ENCODE measurements at places on chromosomes 6 and 20. TPM values are rescaled to one million over a fixed set of nuclear protein-coding genes. Genes with fewer than 3 reads are reported as not detected.

CDSN gene
- total RNA-seq, result not detected

DNA sequence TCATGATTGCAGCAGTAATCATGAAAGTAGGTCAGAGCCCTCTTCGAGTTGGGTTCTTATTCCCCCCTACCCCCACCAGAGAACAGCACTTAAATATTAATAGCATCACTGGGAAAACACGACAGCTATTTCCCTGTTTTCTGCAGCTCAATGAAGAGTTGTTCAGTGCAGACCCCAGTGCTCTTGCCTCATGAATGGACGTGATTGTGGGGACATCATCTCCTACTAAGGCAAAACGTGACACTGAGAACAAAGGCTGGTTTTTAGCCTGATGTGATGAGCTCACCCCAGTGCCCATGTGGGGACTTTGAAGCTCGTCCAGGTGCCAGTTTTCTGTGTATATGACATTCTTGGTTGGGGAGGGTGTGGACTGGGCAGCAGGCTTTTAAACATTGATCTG is 105.9 kb downstream of the SLC35F1 start:
- DNase-seq, result no peak

GRCh38 chr20:46142124-46142523 is 24.0 kb downstream of the CD40 start:
- DNase-seq, result no peak

GRCh38 chr6:35359744-35360348 is 17.5 kb downstream of the PPARD start:
- DNase-seq, result no peak

DNA sequence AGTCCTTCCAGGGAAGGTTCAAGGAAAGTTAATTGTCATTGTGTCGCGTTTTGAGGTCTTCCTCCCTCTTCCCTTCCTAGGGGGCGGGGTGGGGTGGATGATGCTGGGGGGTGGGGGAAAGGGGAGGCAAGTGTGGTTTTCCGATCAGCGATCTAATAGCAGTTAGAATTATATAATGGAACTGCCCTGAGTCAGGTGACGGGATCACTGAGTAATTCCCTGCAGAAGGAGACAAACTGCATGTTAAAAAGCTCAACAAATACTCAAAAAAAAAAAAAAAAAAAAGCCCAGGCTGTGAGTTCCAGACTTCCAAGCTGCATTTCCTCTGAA is 240.4 kb downstream of the PHACTR1 start:
- DNase-seq, result no peak

GRCh38 chr20:23995905-23996666 is 7.5 kb upstream of the GGTLC1 start:
- no peak for DNase-seq

DNA sequence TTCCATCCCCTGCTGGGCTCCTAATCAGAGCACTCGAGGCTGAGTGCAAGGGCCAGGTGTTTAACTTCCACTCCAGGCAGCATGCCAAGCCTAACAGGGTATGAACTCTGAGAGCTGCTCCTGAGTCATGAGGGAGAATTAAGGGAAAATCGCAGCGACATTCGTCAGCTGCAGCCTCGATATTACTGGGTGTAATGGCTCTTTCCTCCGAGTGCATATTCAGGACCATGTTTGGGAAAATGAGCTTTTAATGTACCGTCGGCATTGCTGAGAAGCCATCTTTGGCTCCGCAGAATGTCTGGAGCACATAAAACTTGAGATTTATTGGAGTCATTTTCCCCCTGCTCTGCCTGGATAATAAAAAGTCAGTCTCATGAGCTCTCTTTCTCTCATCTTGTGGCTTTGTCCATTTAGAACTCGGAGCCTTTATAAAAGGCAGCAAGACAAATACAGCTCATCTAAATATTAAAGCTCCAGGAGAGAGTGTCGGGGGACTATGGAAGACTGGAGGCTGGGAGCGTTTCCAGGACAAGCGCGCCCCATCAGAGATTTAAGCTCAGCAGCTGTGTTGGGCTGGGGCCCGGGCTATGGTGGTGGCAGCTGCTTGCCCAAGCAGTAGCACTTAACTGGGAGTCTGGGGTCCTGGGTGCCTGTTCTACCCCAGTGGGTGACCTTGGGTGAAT is 103.7 kb downstream of the TOX2 start:
- peak; percentile 83 for DNase-seq

DNA sequence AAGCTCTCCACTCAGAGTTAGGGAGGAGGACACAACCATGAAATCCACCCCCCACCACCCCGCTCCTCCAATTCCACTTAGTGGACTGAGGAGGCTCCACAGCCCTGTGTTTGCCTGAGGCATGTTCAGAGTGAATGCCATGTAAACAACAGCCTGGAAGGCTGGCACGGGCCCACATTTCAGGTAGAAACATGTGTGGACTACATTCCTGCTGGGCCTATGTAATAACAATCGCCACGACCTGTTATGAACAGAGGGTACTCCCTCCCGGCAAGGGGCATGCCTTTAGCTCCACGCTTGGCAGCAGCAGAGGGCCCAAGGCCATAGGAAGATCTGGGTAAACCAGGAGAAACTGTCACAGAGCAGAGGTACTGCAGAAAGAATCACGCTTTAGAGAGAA is 65.5 kb downstream of the ISM1 start:
- no peak for DNase-seq

DNA sequence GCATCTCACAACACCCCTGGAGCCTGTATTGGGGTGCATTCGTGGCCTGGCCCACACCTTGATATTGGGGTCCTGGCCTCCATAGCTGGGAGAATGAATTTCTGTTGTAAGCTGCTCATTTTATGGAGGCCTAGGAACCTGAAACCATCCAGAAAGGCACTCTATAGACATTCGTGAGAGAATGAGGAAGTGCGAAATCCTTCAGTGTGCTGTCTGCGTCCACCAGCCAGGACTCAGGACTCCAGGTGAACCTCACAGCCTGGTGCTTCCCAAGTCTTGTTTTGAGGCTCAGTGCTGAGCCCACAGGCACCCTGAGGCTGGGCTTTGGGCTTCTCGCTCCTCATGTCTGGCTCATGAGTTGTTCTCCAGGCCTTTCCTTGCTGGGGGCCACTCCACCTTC is 11.9 kb upstream of the RBBP8NL start:
- no peak for DNase-seq

GRCh38 chr6:101534821-101535220 is 141.3 kb downstream of the GRIK2 start:
- DNase-seq, result no peak

EPB41L1 gene
- 16.7 TPM for total RNA-seq

B3GALT4 gene
- total RNA-seq, result 15.9 TPM

DNA sequence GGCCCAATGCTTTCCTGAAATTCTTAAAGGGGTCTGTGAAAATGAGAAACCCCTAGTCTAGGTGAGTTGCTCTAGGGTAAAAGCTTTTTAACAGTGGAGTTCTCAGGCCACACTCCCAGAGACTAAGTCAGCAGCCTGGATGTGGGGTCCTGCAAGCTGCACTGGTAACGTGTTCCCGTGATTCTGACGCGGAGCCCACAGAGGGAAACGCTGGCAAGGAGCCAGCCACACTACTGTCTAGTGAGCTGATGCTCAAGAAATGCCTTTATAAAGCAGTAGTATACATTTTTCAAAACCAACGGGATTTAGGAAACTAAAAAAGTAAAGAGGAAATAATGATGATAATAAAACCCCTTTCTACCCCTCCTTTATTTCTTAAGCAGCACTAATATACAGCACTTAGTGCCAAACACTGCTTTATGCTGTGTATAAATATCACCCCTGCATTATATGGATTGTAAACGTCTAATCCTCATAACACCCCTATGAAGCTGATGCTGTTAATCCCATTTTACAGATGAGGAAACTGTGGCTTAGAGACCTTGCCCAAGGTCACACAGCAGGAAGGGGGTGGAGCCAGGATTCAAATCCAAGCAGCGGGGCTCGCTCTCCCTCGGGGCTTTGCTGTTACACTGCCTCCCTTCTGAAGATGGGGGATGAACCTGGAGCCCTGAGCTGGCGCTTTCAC is 25.0 kb downstream of the KCNK15 start:
- DNase-seq, result no peak

DNA sequence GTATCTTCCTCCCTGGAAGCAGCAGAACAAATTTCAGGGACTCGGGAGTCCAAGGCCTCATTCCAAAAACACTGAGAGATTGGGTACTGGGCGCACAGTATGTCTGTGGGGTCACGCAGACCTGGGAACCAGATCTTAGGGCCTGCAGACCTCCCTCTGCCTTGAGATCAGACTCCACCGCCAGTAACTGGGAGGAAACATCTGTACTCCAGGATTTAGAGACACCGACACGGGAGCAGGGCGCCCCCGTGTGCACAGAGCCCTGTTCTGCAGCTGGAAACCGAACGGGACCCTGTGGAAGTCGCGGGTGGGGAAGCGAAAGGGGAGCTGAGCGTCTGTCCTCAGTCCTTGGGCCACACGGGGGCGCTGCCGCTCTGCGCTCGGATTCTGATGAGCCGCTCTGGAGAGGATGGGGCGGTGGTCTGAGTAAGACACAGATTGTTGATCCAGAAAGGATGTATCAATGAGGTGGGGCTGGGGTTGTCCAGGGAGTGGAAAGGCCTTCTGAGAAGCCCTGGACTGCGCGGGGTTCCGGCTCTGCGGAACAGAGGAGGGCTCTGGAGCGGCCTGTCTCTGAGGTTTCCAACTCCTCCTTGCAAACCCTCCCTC is 35.7 kb upstream of the HLA-E start:
- peak; percentile 40 for DNase-seq

Measured in ascending aorta (tissue), 2 donors.